ENCODE measurements at places on chromosomes 3 and 15.
A peak's percentile ranks its signal among the peaks of the same experiment; 100 is the strongest.

DNA sequence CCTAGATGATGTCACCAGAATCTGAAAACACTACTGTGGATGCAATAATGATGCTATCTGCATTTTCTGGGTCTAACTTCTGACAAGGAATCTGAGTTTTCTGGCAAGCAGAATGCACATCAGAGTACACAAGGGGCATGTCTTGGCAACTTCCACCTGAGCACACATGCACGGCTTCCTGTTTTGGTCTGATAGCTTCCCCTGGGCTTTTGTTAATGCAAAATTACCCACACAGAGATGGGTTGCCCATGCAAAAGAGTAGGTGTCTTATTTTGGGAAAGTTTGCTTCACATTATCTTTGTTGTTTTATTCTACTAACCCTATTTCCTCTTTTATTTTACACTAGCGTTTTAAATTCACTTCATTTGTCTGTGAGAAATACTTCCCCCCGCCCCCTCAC is 74.2 kb upstream of the SATB1 start:
- no peak for DNase-seq

DNA sequence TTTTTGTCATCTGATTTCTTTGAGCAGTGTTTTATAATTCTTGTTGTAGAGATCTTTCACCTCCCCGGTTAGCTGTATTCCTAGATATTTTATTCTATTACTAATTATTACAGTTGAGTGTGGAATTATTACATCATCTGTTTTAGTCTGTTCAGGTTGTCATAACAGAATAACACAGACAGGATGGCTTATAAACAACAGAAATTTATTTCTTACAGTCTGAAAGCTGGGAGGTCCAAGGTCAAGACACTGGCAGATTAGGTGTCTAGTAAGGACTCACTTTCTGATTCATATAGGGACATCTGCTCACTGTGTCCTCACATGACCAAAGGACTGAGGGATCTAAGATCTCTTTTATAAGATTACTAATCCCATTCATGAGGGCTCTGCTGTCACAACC is 121.3 kb upstream of the THBS1 start:
- DNase-seq: no peak

GRCh38 chr3:59818033-59818918 is 768.5 kb upstream of the CFAP20DC start:
- DNase-seq: no peak

DNA sequence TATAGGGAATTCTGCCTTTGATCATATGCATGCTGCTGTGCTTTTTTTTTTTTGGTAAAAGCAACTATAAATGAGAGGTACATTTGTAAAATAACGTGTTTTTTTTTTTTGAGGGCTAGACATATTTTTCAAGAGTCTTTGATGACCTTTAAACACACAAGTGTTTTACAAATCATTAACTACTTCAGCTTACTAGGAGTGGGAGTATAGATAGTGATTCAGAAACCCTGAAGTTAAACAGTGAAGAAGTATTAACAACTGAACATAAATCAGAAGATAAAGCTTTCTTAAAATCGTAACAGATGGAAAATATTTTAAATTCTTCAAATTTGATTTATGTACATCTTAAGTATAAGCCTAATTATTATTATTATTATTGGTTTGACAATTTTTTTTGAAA is 2.9 kb upstream of the GMNC start:
- DNase-seq: no peak

GRCh38 chr3:113055961-113056360 is 65.2 kb downstream of the GTPBP8 start:
- DNase-seq: no peak

- no peak for DNase-seq
Measured at GRCh38 chr3:67875338-67875737, 220.9 kb upstream of the SUCLG2 start.

- DNase-seq: no peak
Measured at GRCh38 chr3:5330152-5330810, 142.8 kb downstream of the EDEM1 start.

DNA sequence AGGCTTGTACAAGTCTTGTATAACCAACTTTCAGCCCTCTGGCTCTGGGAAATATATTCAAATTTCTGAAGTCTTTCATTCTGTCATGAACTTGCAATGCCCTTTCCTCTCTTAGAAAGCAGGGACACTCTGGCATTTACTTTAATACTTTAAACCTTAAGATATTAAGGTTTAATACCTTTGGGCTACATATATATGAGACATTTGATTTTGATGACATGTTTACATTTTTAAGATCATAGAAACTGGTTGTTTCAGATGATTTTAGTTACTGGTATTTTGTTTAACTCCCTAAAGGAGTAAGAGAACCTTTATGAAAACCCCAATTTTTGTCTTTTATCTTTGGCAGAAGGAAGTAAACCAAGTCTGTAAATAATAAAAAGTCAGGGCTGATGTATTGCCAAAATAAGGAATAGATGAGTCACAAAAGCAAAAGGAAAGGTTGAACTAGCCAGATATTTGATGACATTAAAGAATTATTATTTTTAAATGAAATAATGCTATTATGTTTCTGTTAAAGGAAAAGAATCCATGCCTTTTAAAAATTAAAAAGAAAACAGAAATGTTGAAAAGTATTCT is 579.0 kb upstream of the CBLB start:
- no peak for DNase-seq

GRCh38 chr3:99962703-99963102 is 145.0 kb downstream of the CMSS1 start:
- no peak for DNase-seq

GRCh38 chr15:41930221-41930866 is 36.5 kb upstream of the SPTBN5 start:
- no peak for DNase-seq

- DNase-seq: no peak
Measured at GRCh38 chr3:127221037-127221436, 28.1 kb downstream of the PRR23E start.

- DNase-seq: no peak
Measured at GRCh38 chr3:162489853-162490252, 993.2 kb downstream of the OTOL1 start.

GRCh38 chr3:174495311-174495710 is 363.8 kb upstream of the NAALADL2 start:
- no peak for DNase-seq

- no peak for DNase-seq
Measured at GRCh38 chr3:152400887-152401286, 132.2 kb downstream of the MBNL1 start.

DNA sequence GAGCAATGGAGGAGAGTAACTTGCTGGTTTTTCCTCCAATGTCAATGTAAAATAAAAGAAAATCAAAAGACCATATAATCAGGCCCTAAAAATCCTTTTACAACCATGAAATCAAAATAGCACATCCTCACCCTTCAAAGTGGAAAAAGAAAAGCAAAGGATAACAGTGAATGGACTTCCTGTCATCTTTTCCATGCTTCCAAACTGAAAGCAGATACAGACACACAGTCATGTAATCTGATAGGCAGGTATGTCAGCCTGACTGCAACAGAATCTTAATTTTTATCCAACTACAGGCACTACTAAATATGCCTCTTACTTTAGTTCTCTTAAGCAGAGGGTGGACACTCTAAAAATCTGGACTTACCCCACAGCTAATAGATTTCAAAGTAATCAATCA is 27.8 kb upstream of the IGDCC4 start:
- no peak for DNase-seq

DNA sequence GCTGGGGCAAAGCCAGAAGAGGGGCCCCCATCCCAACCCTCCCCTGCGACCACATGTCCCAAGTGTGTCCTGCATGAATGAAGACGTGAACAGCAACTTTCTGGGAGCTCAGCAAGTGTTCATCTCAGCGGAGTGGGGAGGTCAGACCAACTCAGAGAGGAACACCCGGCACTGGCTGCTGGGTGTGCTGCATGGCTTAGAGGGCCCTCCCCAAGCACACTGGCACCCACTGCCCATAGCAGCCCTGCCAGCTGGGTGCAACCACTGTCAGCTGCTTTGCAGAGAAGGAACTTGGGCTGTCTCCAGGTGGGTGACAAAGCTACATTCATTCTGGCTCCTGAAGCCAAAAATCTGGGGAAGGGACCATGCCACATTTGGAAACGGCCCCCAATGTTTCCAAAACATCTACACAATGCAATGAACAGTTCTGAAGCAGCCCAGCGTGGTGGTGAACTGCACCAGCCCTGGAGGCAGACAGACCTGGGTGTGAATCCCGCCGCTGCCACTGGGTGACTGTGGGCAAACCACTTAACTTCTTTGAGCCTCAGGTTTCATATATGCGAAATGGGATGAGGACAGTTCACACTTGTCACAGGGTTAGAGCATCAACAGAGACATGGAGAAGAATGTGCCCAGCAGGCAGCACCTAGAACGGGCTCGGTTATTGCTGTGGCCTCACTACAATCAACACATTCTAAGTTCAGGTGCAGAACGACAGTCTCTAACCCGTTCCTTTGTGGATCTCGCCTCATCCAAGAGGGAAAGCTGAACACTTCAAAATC is 145.4 kb downstream of the NUP210 start:
- no peak for DNase-seq

DNA sequence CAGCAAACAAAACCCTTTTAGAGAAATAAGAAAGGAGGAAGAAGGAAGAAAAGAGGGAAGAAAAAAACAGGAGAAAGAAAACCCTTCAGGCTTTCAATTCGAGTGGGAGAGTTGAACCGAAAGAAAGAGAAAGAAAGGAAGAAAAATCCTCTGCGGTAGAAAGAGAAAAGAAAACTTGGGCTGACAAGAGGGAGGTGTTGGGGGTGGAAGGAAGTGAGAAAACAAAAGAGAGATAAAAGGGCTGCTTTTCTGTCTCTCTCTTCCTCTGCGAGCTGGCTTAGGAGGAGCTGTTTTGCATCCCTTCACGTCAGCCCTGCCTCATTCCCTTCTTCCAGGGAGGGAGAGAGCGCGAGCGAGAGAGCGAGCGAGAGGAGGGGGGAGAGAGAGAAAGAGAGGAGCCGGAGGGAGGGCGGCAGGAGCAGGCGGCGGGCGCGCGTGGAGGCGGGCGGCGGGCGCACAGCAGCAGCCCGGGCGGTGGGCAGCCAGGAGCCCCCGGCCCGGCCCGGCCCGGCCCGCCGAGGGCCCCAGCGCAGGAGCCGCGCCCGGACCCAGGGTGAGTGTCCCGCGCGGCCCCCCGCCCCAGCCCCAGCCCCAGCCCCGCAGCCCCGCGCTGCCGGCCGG is at the start of gene ZNF710:
ZNF710 (plus strand) TSS at position 263 of the 621 bp plus-strand sequence. CDS start 65,814 bp downstream, outside the sequence.
- peak; percentile 63 for DNase-seq

DNA sequence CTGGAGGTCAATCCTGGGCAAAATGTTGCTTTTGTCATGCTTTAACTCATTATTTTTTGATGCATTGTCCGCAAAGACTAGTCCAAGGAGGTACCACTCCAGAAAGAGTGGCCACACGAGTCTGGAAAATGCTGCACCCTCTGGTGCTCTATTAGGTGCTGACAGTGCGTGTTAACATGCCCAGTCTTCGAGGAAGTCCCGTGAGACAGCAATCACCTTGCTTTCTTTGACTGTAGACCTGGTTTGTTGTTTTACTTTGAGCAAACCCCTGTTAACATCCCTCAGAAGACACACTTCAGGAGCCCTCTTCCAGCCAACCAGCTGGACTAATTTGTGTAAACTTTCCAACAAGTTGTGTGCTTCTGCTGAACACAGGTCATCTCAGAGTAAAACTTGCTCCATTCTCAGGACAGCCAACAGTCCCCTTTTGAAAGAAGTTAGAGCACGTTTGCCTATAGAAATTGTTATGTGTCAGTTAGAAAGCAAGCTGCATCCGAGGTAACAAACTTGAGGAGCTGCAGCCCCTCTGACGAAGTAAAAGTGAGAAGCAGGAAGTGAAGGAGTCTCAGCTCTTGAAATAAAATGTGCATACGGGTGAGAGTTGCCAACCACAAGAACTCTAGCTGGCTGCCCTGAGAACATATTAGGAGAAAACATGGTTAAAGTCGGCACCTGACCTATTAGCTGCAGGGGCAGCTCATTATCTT is 205.0 kb downstream of the LPP start:
- DNase-seq: no peak

DNA sequence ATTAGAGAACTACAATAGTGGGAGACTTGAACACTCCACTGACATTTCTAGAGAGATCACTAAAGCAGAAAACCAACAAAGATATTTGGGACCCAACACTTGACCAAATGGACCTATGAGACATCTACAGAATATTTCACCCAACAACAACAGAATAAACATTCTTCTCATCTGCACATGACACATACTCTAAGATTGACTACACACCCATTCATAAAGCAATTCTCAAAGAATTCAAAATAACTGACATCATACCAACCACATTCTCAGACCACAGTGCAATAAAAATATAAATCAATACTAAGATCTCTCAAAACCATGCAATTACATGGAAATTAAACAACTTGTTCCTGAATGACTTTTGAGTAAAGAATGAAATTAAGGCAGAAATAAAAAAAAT is 473.7 kb downstream of the LPP start:
- no peak for DNase-seq

- DNase-seq: no peak
Measured at GRCh38 chr15:80424381-80424780, 20.2 kb downstream of the ARNT2 start.

- no peak for DNase-seq
Measured at GRCh38 chr15:34993412-34993811, 5.3 kb upstream of the ZNF770 start.

DNA sequence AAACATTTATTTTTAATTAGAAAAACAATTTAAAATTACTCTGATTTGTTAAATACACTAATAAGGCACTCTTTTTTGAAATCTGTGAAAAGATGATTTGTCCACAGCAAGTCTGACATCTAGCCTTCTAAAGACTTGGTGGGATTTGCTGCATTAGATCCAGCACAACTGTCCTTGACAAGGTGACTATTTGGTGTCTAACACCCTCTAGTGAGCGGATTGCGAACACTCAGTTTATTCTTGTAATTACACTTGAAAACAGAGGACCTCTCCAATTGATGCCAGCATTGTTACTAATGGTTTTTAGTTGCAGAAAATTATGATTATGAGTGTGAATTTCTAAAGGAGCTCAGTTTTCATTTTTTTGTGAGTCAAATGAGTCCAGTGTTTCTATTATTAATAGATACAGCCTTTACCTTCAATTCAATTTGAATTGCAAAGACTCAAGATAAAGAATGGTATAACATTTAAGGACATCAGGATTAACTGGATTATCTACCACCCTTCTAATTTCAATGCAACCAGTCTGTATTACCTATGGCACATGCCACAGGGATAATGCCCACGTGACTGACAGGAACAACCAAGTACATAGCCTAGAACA is 29.7 kb upstream of the STRIT1 start:
- peak; percentile 70 for DNase-seq

- no peak for DNase-seq
Measured at GRCh38 chr15:66800584-66801235, 98.7 kb downstream of the SMAD6 start.

- DNase-seq: no peak
Measured at GRCh38 chr3:158314426-158315357, 204.8 kb downstream of the RSRC1 start.
